Stimulated activated CD8-positive, alpha-beta memory T cell treated with anti-CD3 and anti-CD28 coated beads, Interleukin-15, amount 100 ng/mL, for 24 hours (primary cell): ENCODE measurements at places on chromosomes 12 and 14.

DNA sequence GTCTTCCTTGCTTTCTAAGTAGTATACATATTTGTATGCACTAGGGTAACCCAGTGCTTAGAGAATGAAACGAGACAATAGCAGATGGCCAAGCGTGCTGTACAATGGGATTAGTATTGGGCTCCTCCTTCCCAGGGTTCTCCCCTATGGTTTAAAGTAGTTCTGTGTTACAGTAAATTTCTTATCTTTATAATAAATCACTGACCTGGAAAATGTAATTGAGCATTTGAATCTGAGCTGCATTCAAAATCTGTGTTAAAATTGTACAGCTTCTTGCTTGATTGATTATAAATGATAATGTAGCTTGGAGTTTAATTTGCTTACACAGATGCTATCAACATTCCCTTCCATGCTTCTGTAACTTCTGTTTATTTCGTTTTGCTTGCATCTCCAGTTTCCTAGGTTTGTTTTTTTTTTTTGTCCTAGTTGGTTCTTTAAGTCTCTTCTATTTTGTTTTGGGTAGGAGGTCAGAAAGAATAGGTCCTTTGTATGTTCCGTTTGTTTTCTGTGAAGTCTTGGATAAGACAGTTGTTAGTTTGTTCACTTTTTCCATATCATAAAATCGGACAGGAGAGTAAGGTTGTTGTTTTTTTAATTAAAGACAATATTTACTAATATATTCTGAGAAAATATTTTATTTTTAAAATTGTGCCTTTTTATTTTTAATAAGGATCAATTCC lies 171.2 kb downstream of the ERC1 start:
- DNase-seq, result no peak

DNA sequence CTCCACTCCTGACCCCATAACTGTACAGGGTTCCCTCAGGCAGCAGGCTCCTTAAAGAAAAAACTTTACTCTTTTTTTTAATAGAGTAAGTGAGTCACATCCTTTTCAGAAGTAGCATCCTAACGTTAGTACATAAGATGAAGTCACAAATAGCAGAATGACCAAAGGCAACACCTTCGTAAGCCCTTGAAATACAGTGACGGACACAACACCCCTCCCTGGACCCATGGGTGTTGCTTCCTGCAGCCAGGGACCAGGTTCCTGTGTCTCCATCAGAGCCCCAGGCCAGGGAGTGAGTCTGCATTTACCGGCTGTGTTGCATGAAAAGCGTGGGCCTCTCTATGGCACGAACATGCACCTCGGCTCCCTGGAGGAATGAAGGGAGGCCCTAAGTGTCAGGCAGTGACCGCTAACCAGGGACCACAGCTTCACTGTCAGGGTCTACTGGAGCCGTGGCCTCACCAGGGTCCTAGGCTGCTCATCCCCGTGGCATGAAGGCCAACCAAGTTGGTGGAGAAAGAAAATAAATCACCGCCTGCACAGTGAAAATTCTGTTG lies 340.0 kb upstream of the SFSWAP start:
- DNase-seq, result no peak

GRCh38 chr14:78448164-78449094 lies 278.3 kb downstream of the NRXN3 start:
- no peak for DNase-seq

- DNase-seq, result no peak
Measured at GRCh38 chr14:53004976-53005375, 54.1 kb upstream of the FERMT2 start.

DNA sequence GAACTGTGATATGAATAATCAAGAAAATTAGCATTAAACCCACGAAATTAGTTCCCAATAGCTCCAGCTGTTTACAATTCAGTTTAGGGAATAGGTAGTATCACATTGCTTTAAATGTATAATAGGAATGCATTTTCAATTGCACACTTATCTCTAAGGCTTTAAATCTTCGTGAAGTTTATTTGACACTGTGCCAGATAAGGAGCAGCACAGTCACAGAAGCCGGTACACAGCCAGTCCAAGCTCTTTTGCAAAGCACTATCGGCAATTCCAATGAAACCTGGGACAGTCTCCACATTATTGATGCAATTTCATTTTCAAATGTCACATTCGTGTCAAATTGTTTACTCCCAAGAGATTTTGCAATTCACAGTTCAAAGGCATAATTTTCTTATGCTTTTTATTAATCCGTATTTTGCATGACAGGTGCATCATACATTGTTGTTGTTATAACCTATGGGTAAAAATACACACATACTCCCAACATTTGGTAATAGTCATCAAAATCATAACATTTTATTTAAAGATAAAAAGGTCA lies 602.8 kb downstream of the RPS29 start:
- no peak for DNase-seq

DNA sequence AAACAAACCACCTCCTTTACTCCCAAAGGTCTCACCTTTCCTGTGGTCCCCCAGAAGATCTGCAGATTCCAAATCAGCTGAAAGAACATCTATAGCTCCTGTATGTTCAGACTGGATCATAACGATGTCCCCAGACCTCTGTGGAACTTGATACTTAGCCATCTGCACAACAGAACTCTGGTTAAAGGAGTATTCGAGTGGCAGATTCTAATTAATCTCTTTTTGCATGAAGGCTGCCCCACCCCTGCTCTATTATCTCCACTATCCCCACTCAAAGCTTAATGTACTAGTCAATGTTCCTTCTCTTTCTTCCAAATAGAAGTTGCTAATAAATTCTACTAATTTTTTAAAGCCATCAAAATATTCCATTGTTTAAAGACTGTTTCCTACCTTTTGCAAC lies 22.8 kb downstream of the GSTZ1 start:
- DNase-seq, result no peak

DNA sequence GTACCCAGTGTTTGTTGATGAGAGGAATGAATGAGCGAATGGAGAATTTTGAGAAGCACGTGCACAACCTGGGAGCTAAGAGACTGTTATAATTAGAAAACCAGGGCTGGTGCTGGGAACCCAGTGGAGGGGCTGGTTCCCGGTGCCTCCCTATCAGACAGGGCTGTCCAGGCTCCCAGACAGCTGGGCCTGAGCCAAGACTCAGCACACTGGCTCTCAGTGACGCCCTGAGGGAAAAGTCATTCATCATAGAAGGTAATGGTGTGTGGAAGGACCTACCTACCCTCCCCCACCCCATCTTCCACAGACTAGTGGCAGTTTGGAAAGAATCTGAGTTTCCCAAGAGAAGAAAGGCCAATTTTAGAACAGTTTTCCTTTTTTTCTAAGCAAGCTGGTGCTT lies 34.7 kb downstream of the KCNA5 start:
- no peak for DNase-seq

DNA sequence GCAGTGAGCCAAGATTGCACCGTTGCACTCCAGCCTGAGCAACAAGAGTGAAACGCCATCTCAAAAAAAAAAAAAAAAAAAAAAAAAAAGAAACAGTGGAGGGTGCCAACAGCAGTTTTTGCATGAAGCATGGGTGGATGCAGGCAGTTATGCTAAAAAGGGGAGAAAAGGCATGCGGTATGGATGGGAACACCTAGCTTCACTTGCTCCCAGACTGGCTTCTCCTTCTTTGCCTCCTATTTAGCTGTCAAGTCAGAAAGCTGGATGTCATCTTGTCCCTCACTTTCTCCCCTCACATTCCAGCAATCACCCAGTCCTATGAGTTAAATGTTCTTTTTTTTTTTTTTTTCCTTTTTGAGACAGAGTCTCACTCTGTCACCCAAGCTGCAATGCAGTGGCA lies 2.6 kb downstream of the EEF1AKMT3 start:
- no peak for DNase-seq

DNA sequence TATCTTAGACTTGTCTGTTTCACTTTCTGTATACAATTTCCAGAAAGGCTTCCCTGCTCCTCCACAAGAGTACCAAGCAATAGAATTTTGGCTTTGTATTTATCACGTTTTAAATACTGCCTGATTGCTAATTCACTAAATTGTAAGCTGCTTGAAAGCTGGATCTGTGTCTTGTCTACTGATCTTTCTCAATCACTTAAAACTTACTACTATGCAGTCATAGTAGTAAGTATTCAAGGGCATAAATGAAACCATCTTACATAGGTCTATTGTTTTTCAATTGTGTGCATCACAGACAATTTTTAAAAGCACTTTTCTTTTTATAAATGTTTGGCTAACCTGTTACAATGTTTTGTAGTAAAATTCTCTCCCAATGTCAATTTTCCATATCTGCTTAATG lies 1.2 kb upstream of the GLIPR1L2 start:
- DNase-seq, result no peak

GRCh38 chr14:100965296-100965695 lies 61.8 kb upstream of the RTL1 start:
- no peak for DNase-seq

- DNase-seq, result no peak
Measured at GRCh38 chr12:57477710-57478681, 1.7 kb downstream of the ARHGAP9 start.

DNA sequence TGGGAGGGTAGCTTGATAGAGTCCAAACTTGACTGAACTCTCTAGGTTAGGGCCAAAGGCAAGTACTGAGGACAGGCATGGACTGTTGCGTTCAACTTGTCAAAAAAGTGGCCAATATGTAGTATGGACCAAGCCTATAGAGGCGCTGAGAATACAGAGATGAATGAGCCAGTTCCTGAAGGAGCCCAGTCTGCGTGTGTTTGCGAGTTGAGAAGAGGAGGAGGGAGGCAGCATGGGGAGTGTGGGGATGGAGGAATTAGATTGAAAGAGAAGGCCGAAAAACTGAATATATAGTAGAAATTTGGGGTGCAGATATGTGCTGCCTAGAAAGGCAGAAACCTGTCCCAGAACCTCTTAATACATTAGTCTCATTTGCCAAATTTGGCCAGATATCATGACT lies 412.4 kb downstream of the PCNX1 start:
- no peak for DNase-seq

DNA sequence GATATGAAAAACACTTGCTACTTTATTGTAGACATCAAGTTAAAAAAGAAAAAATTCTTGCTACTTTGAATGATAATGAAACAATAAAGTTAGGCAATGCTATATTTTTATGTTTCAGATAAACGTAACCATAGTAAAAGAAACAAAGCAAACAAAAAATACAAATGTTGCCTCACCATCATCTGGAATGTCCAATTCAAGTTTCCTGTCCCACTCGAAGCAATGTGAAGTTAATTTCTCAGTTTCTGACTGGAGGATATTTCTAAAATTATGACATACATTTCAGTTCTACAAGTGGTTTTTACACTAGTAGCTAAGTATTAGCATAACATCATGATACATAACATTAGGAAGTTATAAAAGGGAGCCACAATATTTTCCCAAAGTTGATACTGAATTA lies 20.9 kb downstream of the DLGAP5 start:
- DNase-seq, result no peak

DNA sequence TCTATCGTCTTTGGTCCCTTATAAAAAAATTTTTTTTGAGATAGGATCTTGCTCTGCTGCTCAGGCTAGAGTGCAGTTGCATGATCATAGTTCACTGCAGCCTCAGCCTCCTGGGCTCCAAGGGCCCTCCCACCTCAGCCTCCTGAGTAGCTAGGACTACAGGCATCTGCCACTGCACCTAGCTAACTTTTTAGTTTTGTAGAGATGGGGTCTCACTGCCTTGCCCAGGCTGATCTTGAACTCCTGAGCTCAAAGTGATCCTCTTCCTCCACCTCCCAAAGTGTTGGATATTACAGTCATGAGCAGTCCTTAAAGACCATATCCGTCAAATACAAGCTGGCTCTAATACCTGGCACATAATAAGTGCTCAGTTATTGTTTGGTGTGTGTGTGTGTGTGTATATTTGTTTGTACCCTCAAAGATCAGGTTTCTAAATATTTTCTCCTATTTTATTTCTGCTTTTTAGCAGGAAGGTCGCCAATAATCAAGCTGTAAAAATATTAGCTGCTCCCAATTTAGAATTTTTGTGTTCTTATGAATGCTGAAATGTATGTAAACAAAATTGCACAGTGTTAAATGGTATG lies 30.5 kb downstream of the SRGAP1 start:
- no peak for DNase-seq
